ENCODE measurements at places on chromosomes 5 and 9.

- DNase-seq: no peak
Observed at GRCh38 chr9:109910671-109911518, 130.9 kb downstream of the PALM2AKAP2 start.

DNA sequence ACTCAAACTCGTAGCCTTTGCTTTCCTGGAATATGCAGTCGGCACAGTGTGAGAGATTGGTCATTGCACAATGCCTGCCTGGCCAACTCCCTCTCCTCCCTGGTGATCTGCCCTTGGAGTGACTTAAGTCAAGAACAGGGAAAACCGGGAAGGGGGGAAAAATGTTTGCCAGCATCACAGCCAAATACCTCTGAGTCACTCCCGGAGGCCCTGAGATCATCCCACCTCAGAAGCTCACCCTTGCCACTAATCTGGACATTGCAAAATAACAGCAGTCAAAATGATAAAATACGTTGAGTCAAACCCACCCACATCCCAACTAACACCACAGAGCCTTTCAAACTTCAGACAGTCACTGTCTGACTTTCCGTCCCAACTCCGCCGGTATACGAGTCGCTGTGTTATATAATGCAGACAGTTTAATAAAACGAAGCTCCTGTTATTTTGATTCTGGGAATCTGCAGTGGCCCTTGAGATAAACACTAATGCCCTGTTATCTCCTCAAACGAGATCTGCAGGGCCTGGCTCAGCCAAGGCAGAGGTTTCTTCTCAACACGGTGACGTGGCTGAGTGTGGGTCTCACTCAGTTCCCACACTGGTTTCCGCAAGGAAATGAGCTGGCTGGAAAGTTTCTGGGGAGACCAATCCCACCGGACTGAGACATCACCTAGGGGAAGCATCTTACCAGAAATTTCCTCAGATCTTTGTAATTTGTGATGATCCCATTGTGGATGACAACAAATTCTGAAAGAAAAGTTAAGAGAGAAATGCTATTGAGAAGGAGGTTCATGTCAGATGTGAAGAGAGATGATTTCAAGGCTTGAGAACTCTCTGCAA lies 22.1 kb downstream of the GFPT2 start:
- no peak for DNase-seq

GRCh38 chr5:52789378-52789777 lies 1.7 kb downstream of the ITGA1 start:
- no peak for DNase-seq

DNA sequence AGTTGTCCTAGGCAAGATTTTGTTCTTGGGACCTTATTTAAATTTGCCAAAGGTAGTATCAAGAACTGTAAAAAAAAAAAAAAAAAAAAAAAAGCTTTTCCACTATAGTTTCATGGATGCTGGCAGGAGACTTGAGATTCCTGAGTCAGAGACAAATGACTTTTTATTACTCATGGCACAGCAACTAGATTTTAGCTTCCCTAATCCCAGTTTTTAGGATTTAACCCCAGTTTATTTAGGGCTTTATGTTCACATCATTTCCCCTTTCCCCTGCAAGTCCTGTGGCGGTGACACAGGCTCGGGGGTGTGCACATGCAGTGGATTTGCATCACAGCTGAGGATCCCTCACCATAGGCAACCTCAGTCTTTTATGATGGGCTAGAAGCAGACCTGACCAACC lies 144.9 kb downstream of the GOLPH3 start:
- DNase-seq: no peak

DNA sequence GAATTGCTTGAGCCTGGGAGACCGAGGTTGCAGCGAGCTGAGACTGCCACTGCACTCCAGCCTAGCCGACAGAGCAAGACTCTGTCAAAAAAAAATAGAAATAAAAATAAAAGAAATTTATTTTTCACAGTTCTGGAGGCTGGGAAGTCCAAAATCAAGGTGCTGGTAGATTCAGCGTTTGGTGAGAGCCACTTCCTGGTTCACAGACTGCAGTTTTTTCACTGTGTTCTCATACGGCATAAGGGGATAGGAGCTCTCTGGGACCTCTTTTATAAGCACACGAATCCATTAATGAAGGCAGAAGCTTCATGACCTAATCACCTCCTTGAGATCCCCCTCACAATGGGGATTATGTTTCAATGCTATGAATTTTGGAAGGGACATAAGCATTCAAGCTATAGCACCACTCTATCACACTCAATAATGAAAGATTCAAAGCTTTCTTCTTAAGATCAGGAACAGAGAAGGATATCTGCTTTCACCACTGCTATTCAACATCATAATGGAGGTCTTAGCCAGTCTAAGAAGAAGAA lies 5.3 kb downstream of the PJA2 start:
- DNase-seq: no peak

- DNase-seq: peak; percentile 58
Observed at GRCh38 chr5:172150514-172151425, 37.3 kb downstream of the STK10 start.

GRCh38 chr5:39566891-39567290 lies 142.1 kb upstream of the DAB2 start:
- no peak for DNase-seq

DNA sequence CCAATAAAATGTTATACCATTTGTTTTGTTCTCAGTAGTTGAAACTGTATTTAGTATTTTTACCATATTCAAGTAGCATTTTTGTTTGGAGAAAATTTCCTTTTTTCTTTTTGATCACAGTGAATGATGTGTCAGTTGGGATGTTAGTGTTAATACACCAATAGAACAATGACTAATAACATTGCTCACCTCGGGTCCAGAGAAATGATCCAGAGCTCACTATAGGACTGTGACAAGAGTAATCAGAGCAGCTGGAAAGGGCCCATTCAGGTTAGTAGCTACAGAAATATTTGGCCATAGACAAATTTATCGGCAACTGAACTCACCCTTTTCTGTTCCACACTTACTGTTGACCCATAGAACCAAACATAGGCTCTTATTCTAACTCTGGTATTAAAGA lies 989.2 kb downstream of the TLE4 start:
- DNase-seq: no peak

- DNase-seq: no peak
Observed at GRCh38 chr9:87816036-87816435, 66.6 kb upstream of the SPATA31E1 start.

DNA sequence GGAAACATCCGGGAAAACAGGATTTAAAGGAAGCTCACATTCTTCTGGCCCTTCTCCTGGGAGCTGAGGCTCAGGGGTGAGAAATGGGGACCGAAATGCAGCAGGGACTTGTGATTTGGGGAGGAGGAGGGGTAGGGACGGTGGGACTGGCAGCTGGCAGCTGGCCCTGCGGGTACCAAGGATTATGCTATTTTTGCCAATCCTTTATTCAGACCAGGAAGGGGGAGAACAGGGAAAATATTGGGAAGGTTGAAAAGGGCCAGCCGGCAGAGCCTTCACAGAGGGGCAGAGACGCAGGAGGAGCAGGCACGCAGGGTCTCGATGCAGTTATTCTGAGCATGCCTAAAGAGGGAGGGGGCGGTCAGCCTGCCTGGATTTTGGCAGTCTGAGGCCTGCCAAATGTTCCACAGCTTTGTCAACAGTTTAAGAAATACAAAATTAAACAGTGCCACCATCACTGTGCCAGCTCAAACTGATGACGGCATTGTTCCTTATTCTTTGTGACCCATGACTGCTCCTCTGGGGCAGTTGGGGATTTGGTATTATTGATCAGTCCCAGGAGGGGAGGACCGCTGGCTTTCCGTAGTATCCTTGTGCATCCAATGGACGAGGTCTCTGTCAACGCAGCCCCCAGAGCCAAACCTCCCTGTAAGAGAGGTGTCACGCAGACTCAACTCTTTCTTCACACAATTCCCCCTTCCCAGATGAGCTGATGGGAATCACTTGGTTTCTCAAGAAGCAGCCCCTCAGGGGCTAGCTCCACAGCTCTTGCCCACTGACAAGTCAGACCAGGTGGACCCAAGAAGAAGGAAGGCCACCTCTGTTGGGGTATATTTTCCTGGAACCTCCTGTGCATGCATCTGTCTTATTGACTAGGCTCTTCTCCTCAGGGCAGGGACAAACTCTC lies 553.3 kb downstream of the BNC2 start:
- no peak for DNase-seq

GRCh38 chr5:178624631-178625546 lies 2.0 kb downstream of the CLK4 start:
- no peak for DNase-seq

DNA sequence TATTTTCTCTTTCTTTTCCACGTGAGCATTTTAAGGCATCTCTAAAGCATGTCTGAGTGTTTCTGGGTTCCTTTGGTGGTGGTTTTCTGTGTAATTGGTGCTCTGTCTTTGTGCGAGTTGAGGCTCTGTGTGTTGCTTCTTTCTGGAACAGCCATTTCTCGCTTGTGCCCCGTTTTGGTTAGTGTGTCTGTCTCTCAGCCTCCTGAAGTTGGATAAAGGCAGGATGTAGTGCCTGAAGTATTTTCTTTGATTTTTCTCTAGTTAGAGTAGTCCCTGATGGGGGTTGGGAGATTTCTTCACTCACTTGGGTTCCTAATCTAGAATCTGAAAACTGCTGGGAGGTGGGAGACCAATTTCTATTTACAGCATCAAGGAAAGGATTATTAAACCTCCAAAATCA lies 129.7 kb upstream of the TMEM161B start:
- no peak for DNase-seq

DNA sequence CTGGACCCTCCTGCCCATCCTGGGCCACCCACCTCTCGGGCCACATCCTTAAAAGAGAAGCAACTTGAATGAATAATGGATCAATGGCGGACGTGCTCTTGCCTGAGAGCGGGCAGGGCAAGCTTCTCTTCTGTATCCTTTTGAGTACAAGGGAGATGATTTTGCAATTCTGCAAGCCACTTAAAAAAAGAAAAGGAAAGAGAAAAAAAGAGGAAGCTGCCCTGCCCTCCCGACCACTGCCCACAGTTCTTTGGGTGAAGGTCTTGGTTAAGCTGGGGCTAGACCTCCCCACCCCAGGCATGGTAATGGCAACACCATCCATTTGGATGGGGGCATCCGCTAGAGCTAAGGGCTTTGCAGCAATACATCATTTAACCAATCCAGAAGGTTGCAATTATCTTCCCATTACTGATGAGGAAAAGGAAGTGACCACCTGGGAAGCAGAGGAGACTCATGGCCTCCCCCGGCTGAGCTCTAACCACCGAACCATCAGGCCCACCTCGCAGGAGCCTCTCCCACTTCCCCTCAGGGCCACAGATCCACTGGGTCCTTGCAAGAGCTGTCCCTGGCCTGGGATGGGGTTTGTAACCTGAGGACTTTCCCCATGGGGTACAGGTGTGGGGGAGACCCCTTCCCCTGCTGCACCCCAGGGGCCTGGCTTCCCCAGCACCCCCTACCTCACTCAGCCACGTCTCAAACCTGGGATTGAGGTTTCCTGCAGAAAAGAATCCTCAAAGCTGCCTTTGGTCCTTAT lies 27.8 kb upstream of the LAMC3 start:
- no peak for DNase-seq

DNA sequence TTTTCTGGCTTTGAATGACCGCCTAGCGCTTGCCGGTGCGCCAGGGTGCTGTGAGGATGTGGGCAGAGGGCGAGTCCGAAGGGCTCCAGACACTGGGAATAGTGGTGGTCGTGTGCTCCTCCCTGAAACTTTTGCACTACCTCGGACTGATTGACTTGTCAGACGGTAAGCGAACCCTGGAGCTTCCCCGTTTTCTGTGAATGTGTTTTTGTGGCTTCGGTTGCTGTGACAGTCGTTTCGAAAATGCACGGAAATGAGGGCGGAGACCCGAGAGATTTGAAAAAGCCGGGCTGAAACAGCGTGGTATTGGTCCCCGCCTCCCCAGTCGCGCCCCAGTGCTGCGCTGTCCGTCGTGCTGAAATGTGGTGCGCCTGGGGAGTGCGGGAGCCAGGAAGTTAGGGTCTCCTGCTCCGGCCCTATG lies 102.5 kb upstream of the GABRP start:
- peak; percentile 86 for DNase-seq

Measured in activated naive CD4-positive, alpha-beta T cell treated with anti-CD3 and anti-CD28 coated beads, Interleukin-2, amount 10 ng/mL, durations not matched to agents 7 days and 5 days (primary cell).